ENCODE measurements at places on chromosomes 7 and 10.
A peak's percentile ranks its signal among the peaks of the same experiment; 100 is the strongest.

DNA sequence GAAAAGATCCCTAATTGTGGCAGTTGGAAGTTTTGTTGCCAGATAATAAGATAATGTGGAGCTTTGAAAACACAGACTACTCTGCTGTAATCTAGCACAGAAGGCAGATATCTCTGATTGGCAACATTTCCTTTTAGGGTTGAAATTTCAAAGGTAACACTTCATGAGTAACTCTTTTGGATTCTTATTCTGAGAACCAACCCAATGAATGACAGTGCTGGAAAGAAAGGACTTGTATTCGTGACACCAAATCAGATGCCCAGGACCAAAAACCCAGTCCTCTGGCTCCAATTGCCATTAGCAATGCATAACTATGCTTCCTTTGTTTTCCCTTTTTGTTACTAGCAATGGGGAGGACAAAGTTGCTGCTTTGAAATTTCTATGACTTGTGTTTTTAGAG lies 41.0 kb upstream of the ELMO1 start:
- DNase-seq, result no peak

- no peak for DNase-seq
Observed at GRCh38 chr10:5595591-5595990, 70.8 kb downstream of the ASB13 start.

DNA sequence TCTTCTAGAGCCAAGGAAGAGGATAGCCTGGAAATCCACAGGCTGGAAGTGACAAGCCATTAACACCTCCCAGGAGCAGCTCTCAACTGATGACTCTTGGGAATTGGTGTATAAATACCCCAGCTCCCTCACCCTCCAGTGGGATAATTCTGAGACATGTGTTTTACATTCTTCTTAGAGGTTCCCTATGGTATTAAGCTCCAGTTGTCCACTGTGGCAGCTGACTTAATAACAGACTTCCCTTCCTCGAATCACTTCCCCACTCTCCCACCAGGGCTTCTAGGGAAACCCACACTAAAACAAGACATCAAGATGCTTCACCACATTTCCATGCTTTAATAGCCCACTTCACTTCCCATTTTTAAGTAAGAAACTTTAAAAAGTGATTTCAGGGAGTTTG lies 47.2 kb downstream of the FAM107B start:
- no peak for DNase-seq

DNA sequence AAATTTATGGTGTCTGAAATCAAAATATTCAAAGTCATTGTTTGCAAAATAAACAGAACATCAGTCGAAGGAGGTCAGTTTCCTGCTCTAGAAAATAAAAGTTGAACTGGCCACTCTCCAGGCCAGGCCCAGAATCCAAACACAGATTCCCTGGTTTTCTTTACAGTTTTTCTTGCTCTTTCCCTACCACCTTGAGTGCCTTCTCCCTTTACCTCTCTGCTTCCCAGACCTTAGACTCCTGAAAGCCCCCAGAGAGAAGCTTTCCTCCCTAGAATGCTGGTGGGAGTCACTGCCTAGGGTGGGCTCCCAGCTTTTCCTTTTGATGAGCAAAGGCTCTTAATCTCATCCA lies 6.1 kb downstream of the DNTT start:
- no peak for DNase-seq

DNA sequence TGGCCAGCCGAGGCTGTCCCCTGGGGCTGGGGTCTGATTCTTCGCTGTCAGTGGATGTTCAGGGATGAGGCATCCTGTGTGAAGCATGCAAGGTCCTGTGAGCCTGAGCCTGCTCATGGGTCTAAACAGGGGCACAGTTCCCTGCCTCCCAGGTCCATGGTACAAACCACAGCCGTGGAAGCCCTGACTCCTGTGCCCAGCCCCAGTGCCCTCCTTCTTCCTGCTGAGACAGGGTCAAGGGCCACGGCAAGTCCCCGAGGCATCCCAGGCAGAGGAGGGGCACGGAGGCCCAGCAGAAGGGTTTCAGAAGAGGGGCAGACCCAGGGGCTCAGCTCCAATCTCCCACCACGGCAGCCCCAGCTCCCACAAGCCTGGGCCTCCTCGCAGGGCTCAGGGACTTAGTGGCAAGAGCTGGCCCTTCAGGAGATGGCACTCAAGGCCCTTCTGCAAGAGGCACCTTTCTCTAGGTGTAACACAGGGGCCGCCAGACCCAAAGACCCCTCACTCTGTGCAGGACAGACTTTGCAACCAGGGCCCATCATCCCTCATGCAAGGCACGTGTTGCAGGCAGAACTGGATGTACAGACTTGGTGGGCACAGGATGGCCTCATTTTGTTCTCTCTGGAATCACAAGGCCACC lies 248.8 kb downstream of the TCERG1L start:
- no peak for DNase-seq

DNA sequence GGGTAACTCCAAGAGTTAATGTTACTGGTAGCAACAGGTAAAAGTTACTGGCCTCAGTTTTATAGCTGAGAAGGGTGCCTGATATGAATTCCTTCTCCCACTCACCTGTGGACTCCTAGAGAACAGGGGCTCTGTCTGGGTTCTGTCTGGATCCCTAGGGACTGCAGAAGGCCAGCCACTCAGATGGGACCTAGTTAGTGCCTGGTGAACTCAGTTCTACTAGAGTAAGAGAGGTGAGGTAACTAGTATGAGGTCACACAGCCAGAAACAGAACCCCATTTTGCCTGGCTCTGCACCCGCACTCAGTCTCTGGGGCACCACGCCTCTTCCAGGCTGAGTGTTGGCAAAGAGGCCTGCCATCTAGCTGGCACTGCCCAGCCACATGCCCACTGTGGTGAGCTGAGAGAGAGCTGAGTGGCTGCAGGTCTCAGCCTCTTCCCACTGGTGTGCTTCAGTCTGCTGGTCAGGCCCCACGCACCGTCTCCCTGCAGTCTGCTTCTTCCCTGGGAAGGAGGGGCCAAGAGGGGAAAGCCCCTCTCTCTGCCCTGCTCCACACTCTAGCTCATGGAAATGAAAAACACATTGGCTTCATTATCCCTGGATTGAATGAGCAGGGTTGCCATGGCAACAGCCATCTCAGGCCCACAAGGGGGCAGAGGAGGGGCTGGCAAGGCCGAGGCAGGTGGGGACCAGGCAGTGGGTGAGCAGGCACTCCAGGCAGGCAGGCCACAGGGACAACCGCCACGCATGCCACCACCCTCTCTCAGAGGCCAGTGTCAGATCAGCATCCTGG lies 110.6 kb downstream of the ZMIZ1 start:
- DNase-seq, result peak; percentile 56
